ENCODE measurements at places on chromosomes 5 and 9.

GRCh38 chr5:161001604-161002003 lies 149.6 kb upstream of the ATP10B start:
- no peak for DNase-seq

DNA sequence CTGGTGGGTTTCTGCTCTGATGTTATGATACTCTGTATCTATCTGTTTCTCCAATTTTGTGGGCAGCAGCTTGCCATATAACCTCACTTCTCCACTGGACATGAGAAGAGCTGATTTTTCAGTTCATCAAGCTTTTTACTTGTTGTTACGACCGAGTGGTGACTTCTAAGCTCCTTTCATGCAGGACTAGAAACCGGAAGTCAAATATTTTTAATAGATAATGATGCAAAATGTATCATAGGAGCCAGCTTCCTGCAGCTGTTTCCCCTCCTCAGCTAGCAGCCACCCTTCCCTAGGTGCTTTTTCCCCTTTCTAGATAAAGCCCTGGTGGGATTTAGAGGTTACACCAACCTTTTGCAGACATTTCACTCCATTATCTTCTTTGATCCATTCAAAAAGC lies 17.0 kb upstream of the ADAM19 start:
- DNase-seq, result no peak

- DNase-seq, result no peak
Observed at GRCh38 chr5:104840284-104840683, 1277.7 kb upstream of the NUDT12 start.

DNA sequence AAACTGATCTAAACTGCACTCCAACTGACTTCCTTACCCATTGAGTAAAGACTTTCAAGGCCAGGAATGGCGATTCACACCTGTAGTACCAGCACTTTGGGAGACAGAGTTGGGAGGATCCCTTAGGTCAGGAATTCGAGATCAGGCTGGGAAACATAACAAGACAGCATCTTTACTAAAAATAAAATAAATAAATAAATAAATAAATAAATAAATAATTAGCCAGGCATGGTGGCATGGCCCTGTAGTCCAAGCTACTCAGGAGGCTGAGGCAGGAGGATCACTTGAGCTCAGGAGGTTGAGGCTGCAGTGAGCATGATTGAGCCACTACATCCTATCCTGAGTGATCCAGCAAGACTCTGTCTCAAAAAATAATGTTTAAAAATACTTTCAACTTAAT lies 148.4 kb downstream of the CEMIP2 start:
- DNase-seq, result no peak

DNA sequence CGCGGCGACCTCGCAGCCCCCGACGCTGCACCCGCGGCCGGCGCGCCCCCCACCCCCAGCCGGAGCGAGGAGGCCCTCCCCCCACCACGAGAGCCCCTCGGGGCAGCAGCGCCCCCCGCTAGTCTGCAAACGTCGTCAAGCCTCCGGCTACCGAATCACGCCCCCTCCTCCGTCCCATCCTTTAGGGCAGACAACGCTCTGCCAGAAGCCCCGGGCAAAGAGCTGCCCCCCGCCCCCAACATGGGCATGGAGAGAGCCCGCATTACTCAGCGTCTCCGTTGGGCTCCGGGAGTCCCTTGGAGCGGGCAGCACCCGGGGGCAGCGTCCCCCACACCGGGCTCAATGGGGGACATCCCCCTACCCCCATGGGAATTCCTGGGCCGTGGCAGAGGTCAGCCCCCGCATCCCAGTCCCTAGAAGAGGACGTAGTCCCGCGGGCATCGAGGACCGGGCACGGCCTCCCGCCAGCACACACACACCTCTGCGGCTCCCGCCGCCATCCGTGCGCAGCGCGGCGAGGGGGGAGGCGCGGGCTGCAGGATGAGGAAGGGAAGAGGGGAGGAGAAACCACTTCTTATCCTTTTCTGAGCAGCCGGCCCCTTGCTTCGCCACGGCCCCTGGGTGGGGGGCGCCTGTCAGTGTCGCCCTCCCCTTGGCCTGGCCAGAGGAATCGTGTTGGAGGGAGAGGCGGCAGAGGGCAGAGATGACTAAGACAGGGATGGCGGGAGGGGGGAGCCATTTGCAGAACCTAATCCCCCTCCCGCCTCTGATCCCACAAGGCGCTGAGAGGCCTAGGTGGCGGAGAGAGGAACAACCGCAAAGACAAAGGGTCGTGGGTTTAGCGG lies 750 bp downstream of the DNM1 start:
- DNase-seq, result peak; percentile 21

DNA sequence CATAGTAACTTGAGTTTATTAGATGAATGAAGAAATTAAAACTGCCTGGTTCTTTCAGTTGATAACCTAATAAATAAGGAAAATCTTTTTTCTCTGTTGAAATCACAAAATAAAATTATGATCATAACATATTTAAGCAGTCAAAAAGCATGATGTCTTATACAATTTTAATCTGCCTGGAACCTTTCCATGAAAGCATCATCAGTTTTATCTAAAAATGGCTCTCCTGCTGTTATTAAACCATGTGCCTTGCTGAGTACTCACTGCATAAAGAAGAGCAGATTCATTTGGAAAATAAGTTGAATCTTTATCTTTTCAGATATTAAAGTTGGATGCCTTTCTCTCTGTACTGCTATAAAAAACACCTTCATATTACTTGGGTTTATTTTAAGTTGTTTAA lies 148.8 kb downstream of the SLC24A2 start:
- no peak for DNase-seq

- no peak for DNase-seq
Observed at GRCh38 chr5:40479939-40480338, 199.8 kb upstream of the PTGER4 start.

DNA sequence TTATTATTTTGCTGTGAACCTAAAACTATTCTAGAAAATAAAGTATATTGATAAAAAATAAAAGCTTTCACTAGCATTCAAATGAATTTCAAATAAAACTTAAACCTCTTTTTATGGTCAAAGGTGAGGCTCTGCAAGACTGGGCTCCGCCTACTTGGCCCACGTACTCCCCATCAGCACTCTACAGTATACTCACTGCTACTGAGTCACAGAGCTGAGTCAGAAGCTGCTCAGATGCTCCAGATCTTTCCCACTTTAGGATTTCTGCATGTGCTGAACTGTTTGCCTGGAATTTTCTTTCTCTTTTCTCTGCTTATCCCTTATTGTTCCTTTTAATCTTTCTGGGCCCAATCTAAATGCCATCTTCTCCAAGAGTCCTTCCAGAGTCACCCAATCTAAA lies 331.9 kb upstream of the CCNG1 start:
- DNase-seq, result no peak

DNA sequence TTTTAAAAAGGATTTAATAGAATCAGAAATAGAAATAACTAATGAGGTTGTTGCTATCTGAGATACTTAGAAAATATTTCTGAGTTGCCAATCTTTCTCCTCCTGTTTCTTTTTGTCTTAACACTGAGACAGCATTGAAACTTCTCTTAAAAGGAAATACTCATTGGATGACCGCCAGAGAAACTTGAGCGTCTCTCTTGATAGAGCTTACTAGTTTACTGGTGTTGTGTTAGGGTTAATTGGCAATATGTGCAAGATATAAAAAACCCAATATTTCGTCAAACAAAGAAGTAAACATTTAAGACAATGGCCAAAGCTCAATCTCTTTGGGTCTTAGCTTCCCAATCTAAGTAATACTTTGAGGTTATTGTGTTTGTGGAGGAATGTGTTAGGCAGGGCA lies 176.4 kb upstream of the CHD1 start:
- DNase-seq, result no peak

- no peak for DNase-seq
Observed at GRCh38 chr9:15295761-15296405, 11.1 kb downstream of the TTC39B start.

DNA sequence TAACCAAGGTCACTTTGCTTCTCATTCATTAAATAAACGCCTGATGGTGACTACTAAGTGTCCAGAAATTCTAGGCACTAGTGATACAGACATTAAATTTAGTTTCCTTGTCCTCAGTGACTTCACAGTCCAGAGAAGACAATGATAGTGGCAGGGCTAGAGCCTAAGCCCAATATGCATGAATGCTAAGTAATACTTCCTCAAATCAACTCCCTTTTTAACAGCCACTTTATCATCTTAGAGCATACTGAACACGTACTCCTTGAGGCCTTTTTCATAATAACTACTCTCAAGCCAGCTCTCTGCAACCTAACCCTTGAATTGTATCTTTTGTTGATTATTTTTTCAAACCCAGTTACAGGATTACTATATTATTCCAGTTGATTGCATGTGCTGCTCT lies 74.1 kb downstream of the STX17 start:
- no peak for DNase-seq

DNA sequence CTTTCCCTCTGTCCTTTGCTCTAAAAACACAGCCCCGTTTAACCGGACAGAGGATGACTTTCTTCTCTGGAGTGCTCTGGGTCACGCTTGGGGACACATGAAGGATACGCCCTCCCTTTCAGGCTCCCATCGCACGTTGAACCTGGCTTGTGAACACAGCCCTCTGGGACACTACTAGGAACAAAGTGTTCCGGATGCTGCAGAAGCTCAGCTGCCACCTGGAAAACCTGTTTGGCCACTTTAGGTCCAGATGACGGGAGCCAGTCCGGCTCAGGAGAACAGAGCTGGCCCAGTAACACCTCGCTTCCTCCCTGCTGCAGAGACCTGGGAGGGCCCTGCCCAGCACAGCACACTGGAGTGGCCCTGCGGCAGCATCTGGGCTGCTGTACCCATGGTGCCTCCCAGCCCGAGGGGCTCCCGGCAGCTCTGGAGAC lies 60.1 kb downstream of the GADD45G start:
- DNase-seq, result peak; percentile 29

GRCh38 chr5:92944903-92945604 lies 636.0 kb downstream of the NR2F1-AS1 start:
- no peak for DNase-seq

GRCh38 chr5:32261198-32261597 lies 51.5 kb downstream of the MTMR12 start:
- no peak for DNase-seq

- no peak for DNase-seq
Observed at GRCh38 chr5:76021936-76022584, 61.1 kb upstream of the SV2C start.

DNA sequence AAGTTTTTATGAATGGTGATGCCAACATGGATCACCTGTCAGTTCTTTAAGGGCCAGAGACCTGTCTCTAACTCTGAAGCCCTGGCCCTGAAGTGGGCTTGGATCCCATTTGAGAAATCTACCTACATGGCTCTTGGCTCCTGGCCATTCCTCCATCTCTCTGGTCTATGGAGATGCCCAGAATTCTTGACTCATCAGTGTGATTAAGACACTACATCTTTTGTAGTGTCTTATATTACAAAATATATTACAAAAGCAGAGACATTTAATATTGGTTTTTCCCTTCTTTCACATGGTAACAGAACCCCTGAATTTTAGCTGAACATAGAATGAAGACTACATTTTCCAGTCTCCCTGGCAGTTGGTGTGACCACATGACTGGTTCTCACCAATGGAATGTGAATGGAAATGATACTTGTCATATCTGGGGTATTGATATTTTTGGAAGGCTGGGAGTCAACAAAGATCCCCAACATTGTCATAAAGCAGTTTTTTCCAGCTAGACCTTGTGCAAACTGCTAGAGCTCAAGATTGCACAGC lies 198.3 kb downstream of the SREK1 start:
- DNase-seq, result no peak

- no peak for DNase-seq
Observed at GRCh38 chr5:169758886-169759285, 121.8 kb downstream of the DOCK2 start.

DNA sequence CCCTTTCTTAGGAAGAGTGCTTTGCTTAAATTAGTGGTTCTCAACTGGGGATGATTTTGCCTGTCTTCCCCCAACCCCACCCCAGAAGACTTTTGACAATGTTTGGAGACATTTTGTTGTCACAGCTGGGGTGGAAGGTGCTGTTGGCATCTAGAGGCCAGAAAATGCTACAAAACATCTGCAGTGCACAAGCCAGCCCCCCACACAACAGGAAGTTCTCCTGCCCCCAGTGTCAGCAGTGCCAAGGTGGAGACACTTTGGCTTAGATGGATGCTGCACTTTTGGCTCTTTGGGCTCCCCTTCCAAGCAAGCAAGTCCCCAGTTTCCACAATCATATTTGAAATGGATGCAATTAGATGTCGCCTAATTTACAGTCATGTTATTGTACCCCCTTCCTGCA lies 2.7 kb downstream of the HEMGN start:
- peak; percentile 11 for DNase-seq

GRCh38 chr5:6833406-6833805 lies 120.2 kb downstream of the TENT4A start:
- no peak for DNase-seq

- no peak for DNase-seq
Observed at GRCh38 chr9:121708768-121709488, 57.5 kb downstream of the DAB2IP start.

GRCh38 chr5:57825031-57825686 lies 342.5 kb upstream of the ACTBL2 start:
- DNase-seq, result no peak

- no peak for DNase-seq
Observed at GRCh38 chr9:27348785-27349697, 52.1 kb upstream of the EQTN start.

DNA sequence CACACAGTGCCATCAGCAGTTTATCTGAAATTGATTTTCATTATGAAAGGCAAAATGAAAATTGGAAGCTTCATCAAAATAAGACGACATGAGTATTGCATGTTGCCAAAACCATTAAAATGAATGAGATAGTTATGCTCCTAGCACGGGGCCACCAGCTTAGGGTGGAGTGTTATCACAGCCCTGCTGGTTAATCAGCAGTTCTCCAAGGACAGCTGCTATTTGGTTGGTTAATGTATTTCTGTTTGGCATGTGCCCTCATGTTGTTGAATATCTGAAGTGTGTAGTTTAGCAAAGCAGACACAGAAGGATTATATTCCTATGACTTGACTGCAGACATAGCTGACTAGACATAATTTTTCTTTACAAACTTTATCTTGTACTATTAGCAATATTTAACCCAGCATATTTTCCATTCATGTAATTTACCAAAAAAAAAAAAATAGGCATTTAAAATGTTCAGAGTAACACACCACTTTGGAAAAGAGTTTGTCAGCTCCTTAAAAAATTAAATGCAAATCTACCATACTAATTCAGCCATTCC lies 98.6 kb upstream of the PIK3R1 start:
- DNase-seq, result no peak

- DNase-seq, result peak; percentile 3
Observed at GRCh38 chr5:73497497-73498056, 665 bp upstream of the BTF3 start.

DNA sequence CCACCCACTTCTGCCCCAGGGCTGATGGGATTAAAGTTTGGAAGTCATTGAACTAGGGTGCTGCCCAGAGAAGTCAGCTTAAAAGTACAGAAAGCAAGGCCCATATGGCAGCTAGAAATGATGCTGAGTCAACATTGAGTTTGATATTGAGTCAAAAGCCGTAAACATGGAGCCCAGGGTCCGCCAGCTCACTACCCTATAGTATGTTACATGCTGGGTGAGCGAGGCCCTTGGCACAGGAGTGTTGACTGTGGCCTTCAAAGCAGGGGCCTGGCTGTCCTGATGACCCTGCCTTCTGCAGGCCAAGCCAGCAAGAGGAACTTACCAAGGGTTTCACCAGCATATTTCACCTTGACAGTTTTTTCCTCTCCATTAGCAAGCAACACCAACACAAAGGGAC lies 222.5 kb downstream of the GRIA1 start:
- DNase-seq, result no peak

- DNase-seq, result no peak
Observed at GRCh38 chr9:136846376-136847087, 2.7 kb upstream of the PHPT1 start.

All from NCI-H1436 (cell line).